ENCODE measurements at places on chromosomes 16 and 17.

GRCh38 chr17:40331743-40332641 lies 23.0 kb downstream of the RARA start:
- peak; percentile 75 for DNase-seq

GRCh38 chr17:231191-231965 lies 49.9 kb upstream of the DOC2B start:
- DNase-seq: no peak

GRCh38 chr16:75296606-75297005 lies 45.2 kb upstream of the BCAR1 start:
- no peak for DNase-seq

GRCh38 chr17:28364665-28365363 lies at the start of gene SEBOX:
Gene SEBOX, minus strand, starts transcription at chr17:28365199. Its CDS starts 48 bp downstream, at chr17:28365151.
- DNase-seq: no peak

DNA sequence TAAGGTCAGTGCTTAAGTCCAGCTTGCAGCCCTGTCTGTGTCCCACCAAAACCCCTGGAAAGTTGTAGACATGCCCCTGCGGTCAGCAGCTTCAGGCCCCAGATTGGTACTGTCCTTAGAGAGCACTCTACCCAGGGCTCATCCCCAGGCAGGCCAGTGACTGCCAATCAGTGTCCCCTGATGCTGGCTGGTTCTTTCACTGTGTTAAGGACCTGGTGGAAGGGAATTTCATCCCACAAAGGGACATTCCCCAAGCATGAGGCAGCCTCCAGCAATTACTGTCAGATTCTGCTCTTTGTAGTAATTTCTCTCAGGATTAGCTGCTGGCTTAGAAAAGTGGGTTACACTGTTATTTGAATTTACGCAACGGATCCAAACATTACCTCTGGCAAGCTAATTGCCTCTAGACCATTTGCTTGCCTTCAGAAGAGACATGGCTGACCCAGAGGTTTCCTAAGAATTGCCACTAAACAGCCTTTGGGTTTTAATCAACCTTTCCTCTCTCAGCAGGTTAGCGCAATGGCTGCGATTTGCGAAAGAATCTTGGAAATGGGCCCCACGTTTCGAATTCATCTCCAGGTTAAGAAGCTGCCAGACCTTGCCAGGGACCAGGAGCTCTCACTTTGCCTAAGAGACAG lies 5.9 kb downstream of the IRX6 start:
- no peak for DNase-seq

GRCh38 chr16:84600343-84601229 lies 17.3 kb downstream of the COTL1 start:
- no peak for DNase-seq

DNA sequence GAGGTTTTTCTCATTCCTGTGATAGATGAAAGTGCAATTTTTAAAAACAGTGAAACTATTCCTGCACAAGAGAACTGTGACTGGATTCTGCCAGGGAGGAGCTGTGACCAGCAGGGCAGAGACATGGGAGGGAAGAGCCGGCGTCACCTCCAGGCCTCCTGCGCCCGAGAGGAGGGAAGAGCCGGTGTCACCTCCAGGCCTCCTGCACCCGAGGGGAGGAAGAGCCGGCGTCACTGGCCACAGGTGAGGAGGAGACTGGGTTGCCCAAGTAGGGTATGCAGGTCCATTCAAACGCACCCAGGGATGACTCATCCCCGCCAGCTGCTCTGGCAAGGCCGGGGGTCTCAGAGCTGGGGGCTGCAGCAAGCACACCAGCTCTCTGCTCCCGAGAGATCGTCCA lies 56.7 kb downstream of the METRNL start:
- no peak for DNase-seq

GRCh38 chr17:80918731-80919130 lies 72.9 kb upstream of the CHMP6 start:
- no peak for DNase-seq

DNA sequence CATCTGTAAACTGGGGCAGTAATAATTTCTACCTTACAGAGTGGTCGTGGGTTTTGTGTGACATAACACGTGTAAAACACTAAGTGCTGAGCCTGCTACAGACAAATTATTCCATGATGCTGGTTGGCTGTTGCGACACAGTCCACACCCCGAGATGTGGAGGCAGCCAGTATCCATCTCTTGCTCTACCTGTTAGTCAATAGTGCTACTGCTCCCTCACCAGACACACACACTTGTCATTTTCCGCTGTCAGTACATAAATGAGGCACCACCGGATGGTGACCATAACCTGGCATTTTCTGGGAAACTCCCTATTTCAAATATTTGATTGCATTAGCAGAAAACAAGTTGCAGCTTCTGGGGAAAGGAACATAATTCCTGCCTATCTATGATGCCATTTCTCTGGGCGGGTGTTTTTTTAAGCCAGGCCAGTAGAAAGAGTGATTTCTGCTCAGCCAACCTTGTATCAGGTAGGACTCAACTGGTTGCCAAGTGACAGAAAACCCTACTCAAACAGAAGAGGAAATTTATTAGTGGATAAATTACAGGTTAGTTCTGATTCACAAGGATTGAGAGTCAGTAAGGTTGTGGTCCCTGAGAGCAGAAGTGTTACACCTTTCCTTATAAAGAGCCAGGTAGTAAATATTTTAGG lies 24.1 kb downstream of the DNAJA2 start:
- DNase-seq: no peak

- no peak for DNase-seq
Measured at GRCh38 chr16:85041219-85042166, 13.9 kb downstream of the KIAA0513 start.

DNA sequence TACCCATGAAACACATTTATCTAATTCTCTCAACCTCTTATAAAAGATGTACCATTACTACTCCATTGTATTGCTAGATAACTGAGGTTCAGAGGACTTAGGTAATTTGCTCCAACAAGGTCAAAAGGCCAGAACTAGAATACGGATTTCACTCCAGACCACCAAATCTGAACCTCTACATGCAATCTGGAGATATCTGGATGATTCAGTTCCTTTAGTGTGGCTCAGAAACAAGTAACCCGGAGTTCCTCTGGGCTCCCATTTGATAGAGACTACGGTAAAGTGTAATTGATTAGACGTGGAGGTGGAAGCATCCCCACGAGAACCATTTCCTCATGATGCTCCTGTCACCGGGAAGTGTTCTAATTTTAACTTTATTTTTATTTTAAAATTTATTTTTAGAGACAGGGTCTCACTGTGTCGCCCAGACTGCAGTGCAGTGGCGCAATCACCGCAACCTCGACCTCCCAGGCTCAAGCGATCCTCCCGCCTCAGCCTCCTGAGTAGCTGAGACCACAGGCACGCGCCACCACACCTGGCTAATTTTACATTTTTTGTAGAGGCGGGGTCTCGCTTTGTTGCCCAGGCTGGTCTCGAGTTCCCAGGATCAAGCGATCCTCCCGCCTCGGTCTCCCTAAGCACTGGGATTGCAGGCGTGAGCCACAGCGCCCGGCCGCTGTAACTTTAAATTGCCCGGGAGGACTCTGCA lies 608 bp upstream of the COX10 start:
- DNase-seq: no peak

DNA sequence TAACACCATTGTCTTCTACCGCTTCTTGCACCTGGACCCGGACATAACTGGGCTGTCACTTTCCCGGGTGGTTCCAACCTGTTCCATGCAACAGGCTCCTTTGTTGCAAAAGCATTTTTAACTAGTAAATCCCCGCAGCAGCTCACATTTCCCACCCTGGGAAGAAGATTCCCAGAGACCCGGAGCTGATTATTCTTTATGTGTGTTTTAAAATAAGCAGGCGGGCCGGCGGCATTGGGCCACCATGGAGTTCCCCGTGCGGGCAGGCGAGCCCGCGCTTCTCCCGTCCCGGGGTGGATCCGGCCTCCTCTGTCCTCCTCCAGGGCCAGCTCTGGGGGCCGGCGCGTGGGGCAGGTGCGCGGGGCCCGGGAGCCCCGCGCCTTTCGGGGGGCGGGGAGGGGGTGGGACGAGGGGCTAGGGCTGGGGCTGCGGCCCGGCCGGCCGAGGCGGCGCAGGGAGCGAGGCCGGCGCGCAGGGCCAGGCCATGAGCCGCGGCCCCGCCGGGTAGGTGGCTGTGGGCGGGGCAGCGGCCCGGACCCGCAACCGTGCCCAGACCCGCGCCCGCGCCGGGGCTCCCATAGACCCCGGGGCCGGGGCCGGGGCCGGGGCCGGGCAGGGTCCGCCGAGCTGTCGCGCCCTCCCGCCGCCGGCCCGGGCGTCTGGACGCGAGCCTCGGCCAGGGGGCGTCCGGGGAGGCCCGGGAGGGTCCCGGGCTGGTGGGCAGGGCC lies 1.7 kb downstream of the CRAMP1 start:
- DNase-seq: no peak

GRCh38 chr16:2211923-2212347 lies 1.3 kb upstream of the BRICD5 start:
- DNase-seq: no peak

- no peak for DNase-seq
Measured at GRCh38 chr17:9239793-9240658, 218.7 kb downstream of the NTN1 start.

DNA sequence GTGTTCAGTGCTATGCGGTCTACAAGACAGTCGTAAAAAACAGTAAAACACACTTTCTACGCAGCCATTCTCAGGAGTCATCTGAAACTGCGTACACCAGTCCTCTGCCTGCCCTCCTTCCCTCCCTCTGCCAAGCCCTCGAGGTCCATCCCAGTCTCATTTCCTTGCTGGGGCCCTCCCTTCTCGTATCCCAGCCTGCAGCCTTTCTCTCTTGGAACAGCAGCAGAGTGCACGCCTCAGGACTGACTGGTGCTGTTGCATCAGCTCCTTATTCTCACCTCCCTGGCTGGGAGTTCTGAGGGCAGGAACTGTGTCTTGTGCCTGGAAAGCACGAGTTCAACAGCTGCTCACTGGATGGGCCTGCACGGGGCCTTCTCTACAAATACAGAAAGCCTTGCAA lies 12.5 kb downstream of the FAHD1 start:
- DNase-seq: no peak

DNA sequence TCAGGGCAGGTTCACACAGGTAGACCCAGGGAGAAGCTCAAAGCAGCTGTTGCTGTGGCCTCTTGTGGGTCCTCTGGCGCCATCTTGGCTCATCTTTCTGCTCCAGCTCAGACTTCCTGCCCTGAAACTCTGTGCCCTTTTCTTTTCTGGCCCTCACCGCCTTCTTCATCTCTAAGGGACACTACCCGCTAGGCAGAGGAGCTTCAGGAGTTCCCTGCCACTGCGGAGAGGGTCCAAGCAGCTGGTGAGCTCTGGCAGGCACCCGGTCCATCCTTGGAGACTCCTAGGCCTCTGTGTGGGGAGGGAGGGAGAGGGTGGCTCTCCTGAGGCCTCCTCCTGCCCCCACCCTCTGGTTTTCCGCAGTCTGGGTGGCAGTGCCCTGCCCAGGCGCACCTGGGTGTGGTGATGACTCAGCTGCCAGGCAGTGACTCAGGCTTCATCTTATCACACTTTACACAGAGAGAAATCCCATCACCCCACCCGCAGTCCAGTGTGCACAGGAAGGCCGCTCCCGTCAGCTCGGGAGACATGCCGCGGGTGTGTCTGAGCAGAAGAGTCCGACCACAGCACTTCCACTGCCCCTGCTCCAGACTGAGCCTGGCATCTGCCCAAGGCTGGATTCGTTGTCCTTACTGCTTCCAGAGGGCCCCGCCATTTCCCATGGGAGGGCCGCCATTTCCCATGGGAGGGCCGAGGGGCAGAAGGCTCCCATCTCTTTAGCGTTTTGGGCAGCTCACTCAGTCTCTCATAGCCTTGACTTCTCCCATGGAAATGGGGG lies 7.3 kb downstream of the NT5C start:
- DNase-seq: peak; percentile 100
